ENCODE measurements at places on chromosomes 3 and 15. TPM values are rescaled to one million over a fixed set of nuclear protein-coding genes. Genes with fewer than 3 reads are reported as not detected.

The FGF12 gene
- not detected for total RNA-seq

The ULK3 gene
- 8.2 TPM for total RNA-seq

The RBP2 gene
- not detected for total RNA-seq

The COL6A5 gene
- total RNA-seq: not detected

The MEX3B gene
- total RNA-seq: 6.0 TPM

The AHSG gene
- total RNA-seq: not detected

The TNIK gene
- 15.1 TPM for total RNA-seq

The GOLGA8O gene
- 2.9 TPM for total RNA-seq

The SEMA5B gene
- total RNA-seq: not detected

The MAP2K1 gene
- 25.8 TPM for total RNA-seq

The GALNT15 gene
- total RNA-seq: 16.0 TPM

The IL17RE gene
- total RNA-seq: 0.63 TPM

The FBXO45 gene
- total RNA-seq: 4.7 TPM

The MASP1 gene
- 15.3 TPM for total RNA-seq
